ENCODE measurements at places on chromosomes 13 and 19. TPM values are rescaled to one million over a fixed set of nuclear protein-coding genes. Genes with fewer than 3 reads are reported as not detected.

The PGLYRP1 gene
- not detected for total RNA-seq

The SEMA6B gene
- total RNA-seq = 3.3 TPM

DNA sequence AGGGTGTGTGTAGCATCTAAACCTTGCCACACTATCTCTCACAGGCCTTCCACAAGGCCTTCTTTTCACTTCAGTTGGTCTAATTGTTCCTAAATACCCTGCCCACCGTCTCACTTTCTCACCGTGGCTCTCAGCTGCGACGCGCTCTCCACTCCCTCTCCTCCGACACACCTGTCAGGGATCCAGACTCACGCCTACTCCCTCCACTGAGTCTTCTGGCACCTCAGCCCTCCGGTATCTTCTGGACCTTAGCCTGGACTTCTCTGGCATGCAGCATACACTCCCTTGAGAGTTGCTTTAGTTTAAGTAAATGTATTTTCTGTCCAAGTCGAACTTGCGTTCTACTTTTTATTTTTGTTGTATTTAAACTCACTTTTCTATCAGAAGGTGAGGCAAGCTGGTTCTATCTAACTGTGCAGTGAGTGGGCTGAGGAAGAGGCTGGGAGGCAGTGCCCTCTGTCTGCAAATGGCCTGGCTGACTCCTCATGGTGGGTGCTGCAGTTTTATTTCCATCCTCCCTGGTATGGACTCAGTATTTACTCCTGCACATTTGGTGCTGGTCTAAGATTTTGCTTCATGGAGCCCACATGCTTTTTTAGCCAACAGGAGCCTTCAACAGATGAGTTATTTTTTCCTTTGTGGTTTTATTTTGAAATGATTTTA lies 28.5 kb upstream of the ARGLU1 start:
- no peak for DNase-seq

DNA sequence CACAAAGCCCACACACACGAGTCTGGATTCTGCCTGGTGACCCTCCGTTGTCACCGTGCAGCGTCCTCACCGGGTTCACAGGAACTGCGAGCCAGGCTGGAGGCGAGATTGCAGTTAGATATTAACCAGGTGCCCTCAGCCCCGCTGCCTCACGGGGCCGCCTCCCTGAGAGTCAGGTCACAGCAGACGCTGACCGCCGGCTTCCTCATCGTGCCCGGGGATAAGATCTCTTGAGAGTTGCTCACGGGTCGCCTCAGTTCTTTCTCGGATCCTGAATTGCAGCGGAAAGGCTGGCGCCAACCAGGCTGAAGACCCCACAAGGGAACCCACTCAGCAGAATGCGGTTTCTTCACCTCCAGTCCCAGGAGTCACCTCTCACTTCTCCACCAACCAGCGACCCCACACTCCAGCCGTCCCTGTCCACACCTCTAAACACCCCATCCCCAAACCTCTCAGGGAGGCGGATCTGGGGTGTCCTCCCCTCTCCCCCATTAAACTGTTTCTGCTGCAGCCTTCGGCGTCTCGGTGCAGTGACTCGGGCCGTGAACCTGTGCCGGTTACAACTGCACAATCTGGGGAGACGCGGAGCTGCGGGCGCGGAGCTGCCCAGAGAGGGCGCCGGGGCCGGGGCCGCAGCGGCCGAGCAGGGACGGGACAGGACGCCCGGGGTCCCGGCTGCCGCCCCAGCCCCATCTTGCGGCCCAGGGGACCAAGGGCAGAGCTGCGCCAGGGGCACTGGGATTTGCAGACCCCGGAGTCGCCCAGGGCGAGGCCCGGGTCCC lies 591 bp downstream of the ZNF823 start:
- peak; percentile 56 for DNase-seq

DNA sequence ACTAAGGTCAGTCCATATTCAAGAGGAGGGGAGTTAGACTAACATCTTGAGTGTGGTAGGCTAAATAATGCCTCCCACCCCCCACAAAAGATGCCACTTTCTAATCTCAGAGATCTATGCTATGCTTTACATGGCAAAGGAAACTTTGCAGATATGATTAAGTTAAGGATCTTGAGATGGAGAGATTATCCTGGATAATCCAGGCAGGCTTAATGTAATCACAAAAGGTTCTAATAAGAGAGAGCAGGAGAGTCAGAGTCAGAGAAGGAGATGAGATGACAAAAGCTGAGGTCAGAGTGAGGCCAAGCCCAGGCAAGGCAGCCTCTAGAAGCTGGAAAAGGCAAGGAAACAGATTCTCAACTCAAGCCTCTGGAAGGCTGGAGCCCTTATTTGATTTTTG lies 1011.6 kb downstream of the PCDH9 start:
- no peak for DNase-seq

- no peak for DNase-seq
Observed at GRCh38 chr19:32336259-32337083, 8.9 kb upstream of the ZNF507 start.

- no peak for DNase-seq
Observed at GRCh38 chr19:3825286-3825956, 39.2 kb upstream of the MATK start.
